ENCODE measurements at places on chromosomes 3 and 15. TPM values are rescaled to one million over a fixed set of nuclear protein-coding genes. Genes with fewer than 3 reads are reported as not detected.

GRCh38 chr15:22942877-22943276 is 37.3 kb downstream of the CYFIP1 start:
- H3K27me3 ChIP-seq, result no peaks in the 10 kb centered on the region
- H3K4me3 ChIP-seq, result no peak overlapping the region
- H3K4me1 ChIP-seq, result peaks cover 7% of the 10 kb centered on the region
- peaks cover 7% of the 10 kb centered on the region for H3K36me3 ChIP-seq

DNA sequence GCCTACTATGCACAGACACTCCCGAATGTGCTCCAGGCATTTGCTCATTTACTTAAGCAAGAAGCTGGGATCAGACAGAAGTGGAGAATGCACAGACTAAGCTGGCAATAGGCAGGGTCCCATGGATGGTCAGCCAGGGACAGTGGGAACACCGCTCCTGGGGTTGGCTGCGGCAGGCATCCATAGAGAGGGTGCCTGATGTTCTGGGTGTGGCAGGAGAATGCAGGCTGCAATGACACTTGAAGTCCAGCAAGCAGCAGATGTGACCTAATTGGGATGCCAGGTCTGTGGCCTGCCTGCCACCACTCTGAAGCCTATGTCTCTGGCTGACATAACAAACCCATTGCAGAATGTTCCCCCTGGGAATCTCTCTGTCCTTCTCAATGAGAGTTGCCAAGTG is 40.2 kb upstream of the SLC6A11 start:
- H3K27me3 ChIP-seq, result peaks cover 41% of the 10 kb centered on the region
- no peaks in the 10 kb centered on the region for H3K36me3 ChIP-seq
- no peak overlapping the region for H3K27ac ChIP-seq
- H3K4me3 ChIP-seq, result no peak overlapping the region
- no peak for DNase-seq
- no peaks in the 10 kb centered on the region for H3K4me1 ChIP-seq

DNA sequence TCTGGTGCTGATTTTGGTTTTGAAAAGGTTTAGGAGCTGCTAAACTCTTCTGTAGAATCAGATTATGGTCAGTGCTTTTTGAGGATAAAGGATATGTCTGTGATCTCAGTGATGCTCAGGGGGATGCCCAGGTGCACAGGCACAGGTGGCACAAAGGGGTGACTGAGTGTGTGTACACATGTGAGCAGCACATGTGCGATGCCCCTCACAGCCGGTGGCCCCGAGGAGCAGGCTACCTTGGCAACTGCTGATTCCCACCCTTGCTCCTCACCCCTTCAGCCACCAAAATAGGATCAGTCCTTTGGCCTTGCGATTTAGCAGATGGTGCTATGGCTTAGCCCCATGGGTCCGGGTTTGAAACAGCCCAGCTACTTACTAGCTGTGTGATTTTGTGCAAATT is 51.1 kb downstream of the POMGNT2 start:
- DNase-seq, result no peak
- H3K27ac ChIP-seq, result no peak overlapping the region
- H3K36me3 ChIP-seq, result no peaks in the 10 kb centered on the region
- H3K27me3 ChIP-seq, result peaks cover 24% of the 10 kb centered on the region
- H3K4me1 ChIP-seq, result no peaks in the 10 kb centered on the region

- no peak overlapping the region for H3K27ac ChIP-seq
- no peak overlapping the region for H3K4me3 ChIP-seq
- peaks cover 22% of the 10 kb centered on the region for H3K4me1 ChIP-seq
Observed at GRCh38 chr3:183490653-183491052, 62.2 kb upstream of the MCF2L2 start.

DNA sequence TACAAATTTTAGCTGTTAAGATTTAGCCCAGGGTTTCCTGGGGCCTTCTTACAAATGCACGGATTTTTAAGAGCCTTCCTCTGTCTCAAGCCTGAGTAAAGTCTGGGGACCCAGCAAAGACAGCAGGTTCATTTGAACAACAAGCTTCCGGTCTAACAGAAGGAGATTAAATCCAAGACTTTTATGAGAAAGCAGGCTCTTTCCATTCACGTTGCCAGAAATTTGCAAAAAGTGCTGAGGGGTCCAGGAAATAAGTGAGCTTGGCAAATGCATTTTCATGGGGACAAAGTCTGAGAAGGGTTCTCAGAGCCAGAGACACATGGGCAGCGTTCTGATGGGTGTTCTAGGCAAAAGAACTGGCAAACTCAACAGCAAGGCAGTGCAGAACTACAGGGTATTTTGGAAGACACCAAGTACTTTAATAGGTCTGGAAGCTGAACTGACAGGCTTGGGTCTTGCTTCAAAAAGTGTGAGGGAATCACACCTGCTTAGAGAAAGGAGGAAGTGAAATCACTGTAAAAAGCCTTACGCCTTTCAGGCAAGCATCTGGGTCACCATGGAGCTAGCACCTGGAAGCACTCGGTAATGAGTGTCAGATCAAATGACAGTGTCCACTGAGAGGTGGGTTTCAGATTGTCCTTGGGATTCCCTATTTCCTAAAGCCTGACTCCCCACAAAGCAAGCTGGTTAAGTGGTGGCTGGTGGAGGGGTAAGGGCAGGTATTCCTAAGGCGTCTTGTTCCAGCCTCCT is 115.8 kb upstream of the ARHGEF3 start:
- H3K4me1 ChIP-seq, result peaks cover 15% of the 10 kb centered on the region
- H3K27ac ChIP-seq, result no peak overlapping the region
- no peak for DNase-seq
- peaks cover 16% of the 10 kb centered on the region for H3K27me3 ChIP-seq
- no peaks in the 10 kb centered on the region for H3K36me3 ChIP-seq
- no peak overlapping the region for H3K4me3 ChIP-seq

GRCh38 chr3:57951066-57951882 is 56.9 kb upstream of the FLNB start:
- peak; percentile 63 for DNase-seq
- peaks cover 4% of the 10 kb centered on the region for H3K27me3 ChIP-seq
- peak overlapping the region; percentile 64 for H3K4me3 ChIP-seq
- peak overlapping the region; percentile 90 for H3K27ac ChIP-seq
- no peaks in the 10 kb centered on the region for H3K36me3 ChIP-seq

GRCh38 chr3:197283045-197283444 is 15.4 kb downstream of the DLG1 start:
- no peaks in the 10 kb centered on the region for H3K27me3 ChIP-seq
- H3K36me3 ChIP-seq, result peaks cover 33% of the 10 kb centered on the region

- no peak overlapping the region for H3K27ac ChIP-seq
- no peak overlapping the region for H3K4me3 ChIP-seq
- H3K4me1 ChIP-seq, result 0 out of 2 replicates have a peak, but pooled peaks cover 4% of the 10 kb centered on the region
- H3K27me3 ChIP-seq, result no peaks in the 10 kb centered on the region
- no peak for DNase-seq
Observed at GRCh38 chr3:78275420-78275852, 1235.5 kb downstream of the ROBO2 start.

DNA sequence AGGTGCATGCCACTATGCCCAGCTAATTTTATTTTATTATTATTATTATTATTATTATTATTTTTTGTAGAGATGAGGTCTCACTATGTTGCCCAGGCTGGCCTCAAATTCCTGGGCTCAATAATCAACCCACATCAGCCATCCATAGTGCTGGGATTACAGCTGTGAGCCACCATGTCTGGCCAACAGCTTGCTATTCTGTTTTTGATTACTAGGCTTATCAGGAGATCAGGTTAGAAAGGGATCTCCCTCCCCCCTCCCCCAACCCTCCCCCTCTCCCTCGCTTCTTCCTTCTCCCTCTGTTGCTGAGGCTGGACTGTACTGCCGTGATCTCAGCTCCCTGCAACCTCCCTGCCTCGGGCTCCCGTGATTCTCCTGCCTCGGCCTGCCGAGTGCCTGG is 8.6 kb downstream of the CLN6 start:
- no peak overlapping the region for H3K27ac ChIP-seq
- H3K4me1 ChIP-seq, result peaks cover 9% of the 10 kb centered on the region
- H3K4me3 ChIP-seq, result no peak overlapping the region
- peaks cover 27% of the 10 kb centered on the region for H3K36me3 ChIP-seq

GRCh38 chr3:122003606-122004005 is 18.4 kb downstream of the ILDR1 start:
- no peaks in the 10 kb centered on the region for H3K36me3 ChIP-seq
- H3K4me1 ChIP-seq, result peaks cover 15% of the 10 kb centered on the region
- H3K27me3 ChIP-seq, result peaks cover 1% of the 10 kb centered on the region
- H3K27ac ChIP-seq, result no peak overlapping the region

DNA sequence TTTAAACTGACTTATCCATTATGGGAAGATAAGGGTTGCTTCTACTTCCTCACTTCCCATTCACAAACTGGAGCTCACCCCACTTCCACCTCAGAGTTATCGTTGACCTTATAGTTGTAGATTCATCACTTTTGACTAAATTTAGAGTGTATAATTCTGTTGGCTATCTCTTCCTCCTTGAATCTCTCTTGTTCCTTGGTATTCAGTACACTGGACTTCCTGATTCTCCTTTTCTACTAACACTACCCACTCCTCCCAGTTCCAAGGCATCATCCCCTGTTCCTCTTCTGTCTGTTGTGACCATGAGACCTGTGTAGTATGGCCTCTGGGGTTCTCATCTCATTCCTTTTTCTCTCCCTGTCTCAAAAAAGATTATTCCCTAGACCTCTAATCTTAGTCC is 5.9 kb upstream of the GPR87 start:
- H3K4me3 ChIP-seq, result no peak overlapping the region
- H3K4me1 ChIP-seq, result peaks cover 25% of the 10 kb centered on the region
- no peak for DNase-seq
- no peaks in the 10 kb centered on the region for H3K36me3 ChIP-seq
- H3K27ac ChIP-seq, result no peak overlapping the region

- H3K27me3 ChIP-seq, result no peaks in the 10 kb centered on the region
- no peaks in the 10 kb centered on the region for H3K36me3 ChIP-seq
- no peak overlapping the region for H3K27ac ChIP-seq
Observed at GRCh38 chr15:85779249-85779648, 15.5 kb downstream of the KLHL25 start.

GRCh38 chr3:124653797-124654469 is 76.3 kb upstream of the UMPS start:
- no peaks in the 10 kb centered on the region for H3K36me3 ChIP-seq
- H3K27ac ChIP-seq, result no peak overlapping the region
- no peak for DNase-seq
- H3K4me3 ChIP-seq, result no peak overlapping the region
- peaks cover 30% of the 10 kb centered on the region for H3K27me3 ChIP-seq
- no peaks in the 10 kb centered on the region for H3K4me1 ChIP-seq

DNA sequence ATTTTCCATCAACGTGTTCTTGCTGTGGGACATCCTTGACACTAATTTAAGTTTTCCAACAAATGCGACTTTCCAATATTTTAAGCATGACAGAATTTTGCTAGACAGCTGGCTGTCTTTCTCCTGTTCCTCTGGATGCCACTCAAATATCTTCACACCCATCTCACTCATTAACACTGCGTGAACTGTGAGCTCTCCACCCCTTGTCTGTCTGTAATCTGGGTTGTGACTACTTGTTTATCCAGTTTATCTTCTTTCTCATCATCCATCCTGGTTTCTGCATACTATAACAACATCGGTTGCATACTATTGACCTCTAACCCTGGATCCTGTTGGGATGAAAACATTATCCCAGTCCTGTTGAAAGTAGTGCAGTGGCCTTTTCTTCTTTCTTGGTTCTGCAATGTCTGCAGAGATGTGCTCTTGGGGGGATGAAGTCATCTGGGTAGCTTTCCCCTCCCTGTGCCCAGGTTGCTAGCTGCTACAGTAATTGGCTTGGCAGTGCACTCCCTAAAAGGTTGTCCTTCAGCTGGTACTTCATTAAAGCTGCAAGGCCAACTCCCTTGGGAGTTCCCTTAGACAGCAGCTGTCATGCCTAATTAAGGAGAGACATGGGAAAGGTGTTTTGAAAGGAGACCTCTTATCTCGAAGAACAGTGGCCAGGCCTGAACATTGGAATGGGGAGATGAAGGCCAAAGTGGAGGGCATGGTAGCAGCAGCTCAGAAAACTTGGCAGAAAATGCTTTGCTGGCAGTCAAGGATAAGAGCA is 24.7 kb downstream of the KAT2B start:
- no peak for DNase-seq
- H3K27ac ChIP-seq, result no peak overlapping the region
- H3K4me3 ChIP-seq, result no peak overlapping the region
- peaks cover 38% of the 10 kb centered on the region for H3K4me1 ChIP-seq

DNA sequence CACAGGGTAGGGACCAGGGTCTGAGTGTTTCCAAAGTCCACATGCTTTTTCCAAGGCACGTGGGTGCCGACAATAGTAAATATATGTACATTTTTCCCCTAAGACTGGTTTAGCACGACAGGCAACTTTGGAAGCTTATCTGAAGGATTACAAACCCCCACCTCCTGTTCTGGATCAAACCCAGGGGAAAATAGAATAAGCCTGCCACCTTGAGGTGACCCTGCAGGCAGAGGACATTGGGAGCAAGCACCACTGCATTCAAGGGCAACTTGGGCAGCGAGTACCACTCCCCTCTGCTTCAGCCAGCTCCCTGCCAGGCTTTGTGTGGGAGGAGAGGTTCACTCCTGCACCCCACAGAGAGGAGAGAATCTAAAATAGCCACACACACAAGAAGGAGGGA is 44.8 kb downstream of the KBTBD12 start:
- H3K4me1 ChIP-seq, result peaks cover 7% of the 10 kb centered on the region
- no peak overlapping the region for H3K4me3 ChIP-seq
- no peaks in the 10 kb centered on the region for H3K36me3 ChIP-seq
- no peak overlapping the region for H3K27ac ChIP-seq

DNA sequence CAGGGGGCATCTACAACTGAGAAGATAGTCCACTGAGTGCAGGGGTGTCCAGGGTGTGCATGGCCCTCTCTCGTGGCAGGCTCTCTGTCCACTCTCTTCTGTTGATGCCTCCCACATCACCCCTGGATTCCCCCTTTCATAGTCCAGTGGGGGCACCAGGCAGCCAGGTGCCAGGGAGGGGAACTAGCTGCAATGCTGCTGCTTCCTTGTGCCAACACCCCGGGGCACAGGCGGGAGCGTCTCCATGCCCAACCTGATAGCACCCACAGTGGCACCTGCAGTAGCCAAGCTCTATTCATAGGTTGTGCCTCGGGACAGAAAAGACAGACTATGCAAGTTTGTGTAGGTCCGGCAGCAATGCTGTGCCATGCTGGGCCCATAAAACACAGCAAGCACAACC is 11.7 kb downstream of the DUOX2 start:
- no peak overlapping the region for H3K4me3 ChIP-seq
- H3K27ac ChIP-seq, result no peak overlapping the region
- H3K4me1 ChIP-seq, result no peaks in the 10 kb centered on the region
- DNase-seq, result no peak
- H3K27me3 ChIP-seq, result peaks cover 44% of the 10 kb centered on the region
- no peaks in the 10 kb centered on the region for H3K36me3 ChIP-seq

Gene GPR171
- not detected for total RNA-seq

Gene HTR3E
- not detected for total RNA-seq

Gene A4GNT
- not detected for total RNA-seq

All from HFFc6 (cell line).